Subcutaneous adipose tissue (tissue), 4 donors: ENCODE measurements at places on chromosomes 16 and 17. TPM values are rescaled to one million over a fixed set of nuclear protein-coding genes. Genes with fewer than 3 reads are reported as not detected.

The SDR42E2 gene
- not detected for total RNA-seq

The ST6GALNAC1 gene
- 1.7 TPM for total RNA-seq

The NAGS gene
- total RNA-seq = 0.94 TPM

The KRTAP9-2 gene
- total RNA-seq = not detected

The SHISA6 gene
- total RNA-seq = 1.9 TPM
